Brain (organoid and tissue), 16 donors: ENCODE measurements at places on chromosomes 1 and 21.

DNA sequence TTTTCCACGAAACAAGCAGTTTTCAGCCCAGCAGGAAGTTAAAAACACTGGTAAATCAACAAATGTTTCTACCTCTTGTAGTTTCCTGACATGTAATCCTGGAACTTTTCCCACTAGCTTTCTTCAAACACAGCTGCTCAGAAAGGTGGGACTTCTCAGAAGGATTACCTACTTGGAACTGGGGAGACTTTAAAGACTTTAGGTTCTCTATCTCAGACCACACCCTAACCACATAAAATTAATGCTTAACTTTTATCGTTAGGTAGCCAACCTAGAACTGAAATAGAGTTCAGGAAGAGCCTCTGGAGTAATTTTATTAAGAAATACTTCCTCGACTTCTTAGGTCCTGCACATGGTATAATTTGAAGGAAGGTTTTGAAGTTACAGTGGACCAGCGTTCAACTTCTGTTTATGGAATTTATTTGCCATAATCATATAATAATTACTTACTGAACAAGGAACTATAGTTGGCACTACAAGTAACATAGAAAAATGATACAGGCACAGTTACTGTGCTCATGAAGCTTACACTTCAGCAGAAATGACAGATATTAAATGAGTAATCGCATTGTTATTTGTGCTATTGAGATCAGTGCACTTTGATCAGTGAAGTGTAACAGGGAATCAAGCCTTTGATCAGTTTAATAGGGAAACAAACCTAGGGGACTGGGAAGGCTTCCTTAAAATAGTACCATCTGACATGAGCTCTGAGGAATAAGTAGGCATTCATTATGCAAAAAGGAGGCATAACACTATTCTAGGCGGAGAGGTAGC lies at the start of gene BCL2L15:
Gene BCL2L15 (minus strand): TSS at position 180 of the 774 bp plus-strand sequence. CDS start 206 bp downstream, outside the sequence.
- no peak for DNase-seq

GRCh38 chr1:27864264-27864895 lies 8.0 kb upstream of the THEMIS2 start:
- no peak for DNase-seq

- no peak for DNase-seq
Measured at GRCh38 chr1:203034422-203035110, 8.3 kb downstream of the PPFIA4 start.

- no peak for DNase-seq
Measured at GRCh38 chr21:44078411-44078981, 28.7 kb upstream of the PWP2 start.

GRCh38 chr1:168792592-168793125 lies 63.7 kb upstream of the DPT start:
- no peak for DNase-seq
